Lung (tissue), 17 donors: ENCODE measurements at places on chromosomes 16 and 17.

GRCh38 chr17:82497483-82498405 is 21.8 kb upstream of the FOXK2 start:
- DNase-seq: peak; percentile 72

DNA sequence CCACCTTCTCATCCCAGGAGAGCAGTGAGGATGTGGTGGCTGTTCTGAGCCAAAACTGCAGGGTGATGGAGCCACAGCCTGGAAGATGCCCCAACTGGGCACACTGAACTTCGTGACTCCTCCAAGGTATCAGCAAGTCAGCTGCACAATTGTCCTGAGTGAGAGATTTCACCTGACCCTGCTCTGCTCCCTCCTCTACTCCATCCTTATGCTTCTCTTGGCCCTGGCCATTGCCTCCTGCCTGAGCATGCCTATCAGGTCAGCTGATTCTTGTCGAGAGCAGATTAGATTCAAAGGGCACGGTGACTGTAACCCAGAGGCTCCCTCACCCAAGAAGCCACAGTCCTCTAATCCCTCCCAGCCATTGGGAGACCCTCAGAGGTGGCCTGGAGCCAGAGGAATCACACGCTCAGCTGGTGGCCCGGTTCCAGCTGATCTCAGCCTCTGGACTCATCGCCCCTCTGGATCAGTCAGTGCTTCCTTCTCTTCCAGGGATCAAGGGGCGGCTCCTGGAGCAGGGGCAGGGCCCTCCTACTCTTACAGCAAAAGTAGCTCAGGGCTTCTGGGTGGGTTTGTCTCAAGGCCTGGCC is 7.0 kb upstream of the CYB561 start:
- DNase-seq: no peak

GRCh38 chr16:4868026-4868425 is 20.7 kb downstream of the UBN1 start:
- peak; percentile 24 for DNase-seq

DNA sequence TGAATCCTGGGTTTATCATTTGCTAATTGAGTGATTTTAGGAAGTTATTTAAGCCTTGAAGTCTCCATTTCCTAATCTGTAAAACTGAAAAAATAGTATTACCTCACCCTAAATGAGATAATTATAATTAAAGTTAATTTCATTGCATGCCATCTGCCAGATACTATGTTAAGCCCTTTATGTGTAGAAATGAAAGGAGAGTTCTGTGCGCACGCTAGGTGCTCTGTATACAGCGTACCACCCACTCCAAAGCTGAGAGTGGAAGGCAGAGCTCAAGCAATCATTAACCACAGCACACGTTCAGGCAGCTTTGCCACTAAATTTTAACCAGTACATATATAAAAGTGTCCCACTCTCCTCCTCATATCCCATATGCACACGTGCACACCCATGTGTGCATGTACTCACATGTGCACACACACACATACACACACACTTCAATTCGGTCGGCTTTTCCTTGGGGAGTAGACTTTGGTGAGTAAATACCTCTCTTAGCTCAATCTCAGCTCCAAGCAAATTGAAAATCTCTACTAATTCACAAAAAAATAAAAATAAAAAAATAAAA is 204.8 kb downstream of the GRIN2A start:
- peak; percentile 1 for DNase-seq

GRCh38 chr16:3282103-3282729 is 1.1 kb upstream of the ZNF263 start:
- DNase-seq: peak; percentile 85

DNA sequence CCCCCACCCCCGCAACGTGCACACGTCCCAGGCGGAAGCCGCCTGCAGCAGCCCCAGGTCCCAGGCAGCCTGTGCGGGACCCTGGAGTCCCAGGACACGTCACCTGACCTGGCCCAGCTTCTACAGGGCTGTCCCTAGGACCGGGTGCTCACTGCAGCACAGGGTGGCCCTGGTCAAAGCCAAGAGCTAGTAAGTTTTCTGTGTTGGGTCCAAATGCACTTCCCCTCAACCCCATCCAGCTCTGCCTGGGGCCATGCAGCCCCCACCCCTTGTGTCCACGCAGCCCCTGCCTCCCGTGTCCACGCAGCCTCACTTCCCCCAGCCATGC is 22.1 kb upstream of the PVALEF start:
- no peak for DNase-seq

- no peak for DNase-seq
Measured at GRCh38 chr17:81249223-81250040, 10.3 kb downstream of the NDUFAF8 start.

- DNase-seq: no peak
Measured at GRCh38 chr17:41984454-41984853, 17.9 kb downstream of the CNP start.

DNA sequence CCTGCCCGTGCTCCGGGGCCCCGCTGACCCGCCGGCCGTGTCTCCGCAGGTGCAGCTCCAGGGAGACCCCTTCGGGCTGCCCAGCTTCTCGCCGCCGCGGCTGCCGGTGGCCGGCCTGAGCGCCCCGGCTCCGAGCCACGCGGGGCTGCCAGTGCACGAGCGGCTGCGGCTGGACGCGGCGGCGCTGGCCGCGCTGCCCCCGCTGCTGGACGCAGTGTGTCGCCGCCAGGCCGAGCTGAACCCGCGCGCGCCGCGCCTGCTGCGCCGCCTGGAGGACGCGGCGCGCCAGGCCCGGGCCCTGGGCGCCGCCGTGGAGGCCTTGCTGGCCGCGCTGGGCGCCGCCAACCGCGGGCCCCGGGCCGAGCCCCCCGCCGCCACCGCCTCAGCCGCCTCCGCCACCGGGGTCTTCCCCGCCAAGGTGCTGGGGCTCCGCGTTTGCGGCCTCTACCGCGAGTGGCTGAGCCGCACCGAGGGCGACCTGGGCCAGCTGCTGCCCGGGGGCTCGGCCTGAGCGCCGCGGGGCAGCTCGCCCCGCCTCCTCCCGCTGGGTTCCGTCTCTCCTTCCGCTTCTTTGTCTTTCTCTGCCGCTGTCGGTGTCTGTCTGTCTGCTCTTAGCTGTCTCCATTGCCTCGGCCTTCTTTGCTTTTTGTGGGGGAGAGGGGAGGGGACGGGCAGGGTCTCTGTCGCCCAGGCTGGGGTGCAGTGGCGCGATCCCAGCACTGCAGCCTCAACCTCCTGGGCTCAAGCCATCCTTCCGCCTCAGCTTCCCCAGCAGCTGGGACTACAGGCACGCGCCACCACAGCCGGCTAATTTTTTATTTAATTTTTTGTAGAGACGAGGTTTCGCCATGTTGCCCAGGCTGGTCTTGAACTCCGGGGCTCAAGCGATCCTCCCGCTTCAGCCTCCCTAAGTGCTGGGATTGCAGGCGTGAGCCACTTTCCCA is 5.9 kb downstream of the CTF1 start:
- DNase-seq: peak; percentile 80

DNA sequence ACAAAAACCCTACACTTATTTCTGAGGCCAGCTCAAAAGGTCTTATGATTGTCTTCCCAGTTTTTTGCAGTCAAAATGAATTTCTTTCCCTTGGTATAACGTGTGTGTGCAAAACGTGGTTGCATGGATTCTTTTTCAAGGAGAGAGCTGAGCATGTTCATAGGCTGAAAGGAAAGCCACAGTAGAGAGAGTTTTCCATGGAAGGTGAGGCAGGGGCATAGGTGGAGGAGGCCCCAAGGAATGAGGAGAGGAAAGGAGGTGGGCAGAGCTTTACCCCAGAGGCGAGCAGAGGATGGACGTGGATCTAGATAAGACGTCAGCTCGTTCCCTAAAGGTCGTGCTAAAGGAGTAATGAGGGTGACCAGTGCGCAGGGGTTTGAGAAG is 22.8 kb downstream of the TRPV2 start:
- DNase-seq: no peak

DNA sequence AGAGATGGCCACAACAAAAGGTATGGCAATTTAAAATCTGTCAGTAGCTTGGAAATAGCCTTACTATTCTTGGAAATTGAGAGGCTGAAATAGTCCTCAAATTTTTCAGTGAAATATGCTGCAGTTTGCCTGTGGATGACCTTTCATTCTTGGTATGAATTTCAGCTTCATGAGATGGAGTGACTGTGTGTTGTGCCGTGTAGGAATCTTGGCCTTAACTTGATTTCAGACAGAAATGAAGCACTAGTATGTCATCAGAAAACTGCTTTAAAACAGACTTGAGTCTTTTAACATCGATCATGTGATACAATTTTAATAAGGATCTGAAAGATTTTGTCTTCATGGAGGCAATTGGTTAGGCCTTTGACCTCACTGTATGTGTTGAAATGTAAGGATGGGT is 247.2 kb downstream of the CNTNAP4 start:
- no peak for DNase-seq

DNA sequence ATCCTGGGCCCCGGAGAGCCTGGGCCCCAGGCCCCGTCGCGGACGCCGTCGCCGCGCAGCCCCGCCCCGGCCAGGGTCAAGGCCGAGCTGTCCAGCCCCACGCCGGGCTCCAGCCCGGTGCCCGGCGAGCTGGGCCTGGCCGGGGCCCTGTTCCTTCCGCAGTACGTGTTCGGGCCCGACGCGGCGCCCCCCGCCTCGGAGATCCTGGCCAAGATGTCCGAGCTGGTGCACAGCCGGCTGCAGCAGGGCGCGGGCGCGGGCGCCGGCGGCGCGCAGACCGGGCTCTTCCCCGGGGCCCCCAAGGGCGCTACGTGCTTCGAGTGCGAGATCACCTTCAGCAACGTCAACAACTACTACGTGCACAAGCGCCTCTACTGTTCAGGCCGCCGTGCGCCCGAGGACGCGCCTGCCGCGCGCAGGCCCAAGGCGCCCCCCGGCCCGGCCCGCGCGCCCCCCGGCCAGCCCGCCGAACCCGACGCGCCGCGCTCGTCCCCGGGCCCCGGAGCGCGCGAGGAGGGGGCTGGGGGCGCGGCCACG is 36.8 kb upstream of the ZC3H18 start:
- DNase-seq: peak; percentile 77

GRCh38 chr17:3573246-3574100 is 15.9 kb upstream of the TRPV3 start:
- no peak for DNase-seq

DNA sequence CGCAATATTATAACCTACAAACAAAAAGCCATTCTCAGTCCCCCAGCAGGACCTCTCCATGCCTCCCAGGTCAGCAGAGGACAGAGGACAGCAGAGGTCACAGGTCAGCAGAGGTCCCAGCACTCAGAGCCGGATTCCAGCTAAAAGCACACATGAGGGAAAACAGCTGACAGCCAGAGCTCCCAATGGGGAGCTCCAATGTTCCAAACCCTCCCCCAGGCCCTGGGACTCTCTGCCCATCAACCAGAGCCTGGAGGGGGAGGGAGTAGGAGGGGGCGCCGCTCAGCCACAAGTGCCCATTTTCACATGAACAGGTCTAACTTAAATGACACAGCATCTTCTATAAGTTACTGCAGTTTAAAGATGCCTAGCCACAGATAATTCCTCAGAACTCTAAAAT is 77.5 kb downstream of the ANKRD11 start:
- DNase-seq: no peak

DNA sequence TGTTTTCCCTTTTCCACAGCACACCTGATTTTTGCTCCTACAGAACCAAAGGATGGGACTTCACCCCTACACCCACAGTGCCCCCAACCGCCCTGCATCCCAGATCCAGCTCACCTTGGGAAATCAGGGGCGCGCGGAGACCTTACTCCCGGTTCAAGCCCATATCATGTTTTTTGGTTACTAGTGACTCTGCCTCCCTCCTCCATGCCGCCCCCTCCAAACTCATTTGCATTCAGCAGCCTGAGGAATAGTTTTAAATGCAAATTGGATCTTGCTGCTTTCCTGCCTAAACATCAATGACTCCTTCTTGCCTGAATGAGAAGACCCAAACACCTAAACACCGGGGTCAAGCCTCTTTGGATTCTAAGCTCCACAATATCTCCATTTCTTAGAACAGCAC is 331.8 kb downstream of the TMEM114 start:
- DNase-seq: no peak

DNA sequence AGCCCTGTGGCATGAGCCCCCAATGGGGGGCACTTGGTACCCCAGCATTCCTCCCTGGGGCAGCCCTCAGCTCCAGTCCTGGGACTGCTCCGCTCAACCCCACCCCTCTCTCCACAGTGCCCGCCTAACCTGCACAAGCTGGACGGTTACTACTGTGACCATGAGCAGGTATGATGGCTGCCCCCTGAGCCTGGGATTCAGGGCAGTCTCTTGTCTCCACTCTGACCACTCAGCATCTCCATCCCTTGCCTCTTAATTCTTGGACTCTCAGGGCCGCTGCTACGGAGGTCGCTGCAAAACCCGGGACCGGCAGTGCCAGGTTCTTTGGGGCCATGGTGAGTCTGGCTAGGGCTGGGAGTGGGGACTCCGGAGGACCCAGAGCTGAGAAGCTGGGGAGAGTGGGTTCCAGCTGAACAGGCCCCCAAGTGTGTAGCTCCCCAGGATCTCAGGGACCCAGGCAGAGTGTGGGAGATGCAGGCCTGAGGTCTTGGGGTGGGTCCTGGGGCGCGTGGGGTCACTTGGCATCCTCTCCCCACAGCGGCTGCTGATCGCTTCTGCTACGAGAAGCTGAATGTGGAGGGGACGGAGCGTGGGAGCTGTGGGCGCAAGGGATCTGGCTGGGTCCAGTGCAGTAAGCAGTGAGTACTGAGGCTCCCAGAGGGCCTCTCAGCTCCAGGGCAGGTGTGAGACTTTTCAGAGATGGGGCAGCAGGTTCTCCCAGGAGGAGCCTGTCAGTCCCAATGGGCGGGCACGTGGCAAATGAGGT is 18.0 kb downstream of the ADAM11 start:
- DNase-seq: no peak

GRCh38 chr17:13537871-13538643 is 63.7 kb downstream of the HS3ST3A1 start:
- DNase-seq: peak; percentile 82

GRCh38 chr17:82397449-82398335 is 20.5 kb upstream of the HEXD start:
- DNase-seq: no peak

DNA sequence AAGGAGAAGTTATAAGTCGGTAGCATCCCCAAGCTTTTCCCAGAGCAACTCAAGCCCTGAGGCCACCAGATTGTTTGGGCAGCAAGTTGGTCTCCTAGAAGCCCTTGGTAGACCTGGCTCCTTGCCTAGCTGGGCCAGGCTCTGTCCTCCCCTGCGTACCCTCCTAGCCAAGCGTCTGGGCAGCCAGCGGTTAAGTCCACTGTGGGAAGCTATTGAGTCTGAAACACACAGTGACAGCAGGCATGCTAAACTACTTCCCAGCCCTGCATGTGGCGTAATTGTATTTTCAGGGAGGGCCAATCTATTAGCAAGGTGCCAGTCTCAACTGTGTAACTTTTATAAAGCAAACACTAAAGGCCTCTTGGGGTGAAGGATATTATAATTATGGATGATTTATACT is 419.1 kb upstream of the RBFOX1 start:
- DNase-seq: no peak

GRCh38 chr16:26988186-26988585 is 78.5 kb upstream of the C16orf82 start:
- no peak for DNase-seq

- peak; percentile 70 for DNase-seq
Measured at GRCh38 chr16:85514598-85515318, 98.4 kb upstream of the GSE1 start.
